ENCODE measurements at places on chromosomes 1 and 21.

DNA sequence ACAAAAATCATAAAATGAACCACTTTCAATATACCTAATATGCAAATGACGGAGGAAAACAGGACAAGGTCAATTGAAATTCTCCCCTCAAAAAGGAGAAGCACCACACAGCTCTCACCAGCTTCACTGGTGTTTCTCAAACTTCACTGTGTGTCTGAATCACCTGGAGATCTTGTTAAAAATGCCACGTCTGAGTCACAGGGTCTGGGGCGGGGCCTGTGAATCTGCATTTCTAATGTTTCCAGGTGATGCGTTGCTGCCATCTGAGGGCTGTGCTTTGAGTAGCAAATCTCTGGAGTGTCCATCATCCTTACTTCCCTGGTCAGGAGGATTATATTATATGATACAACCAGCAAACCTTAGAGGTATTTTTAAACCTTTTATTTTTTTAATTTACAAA lies 9.0 kb downstream of the CLDN19 start:
- DNase-seq = peak; percentile 61

DNA sequence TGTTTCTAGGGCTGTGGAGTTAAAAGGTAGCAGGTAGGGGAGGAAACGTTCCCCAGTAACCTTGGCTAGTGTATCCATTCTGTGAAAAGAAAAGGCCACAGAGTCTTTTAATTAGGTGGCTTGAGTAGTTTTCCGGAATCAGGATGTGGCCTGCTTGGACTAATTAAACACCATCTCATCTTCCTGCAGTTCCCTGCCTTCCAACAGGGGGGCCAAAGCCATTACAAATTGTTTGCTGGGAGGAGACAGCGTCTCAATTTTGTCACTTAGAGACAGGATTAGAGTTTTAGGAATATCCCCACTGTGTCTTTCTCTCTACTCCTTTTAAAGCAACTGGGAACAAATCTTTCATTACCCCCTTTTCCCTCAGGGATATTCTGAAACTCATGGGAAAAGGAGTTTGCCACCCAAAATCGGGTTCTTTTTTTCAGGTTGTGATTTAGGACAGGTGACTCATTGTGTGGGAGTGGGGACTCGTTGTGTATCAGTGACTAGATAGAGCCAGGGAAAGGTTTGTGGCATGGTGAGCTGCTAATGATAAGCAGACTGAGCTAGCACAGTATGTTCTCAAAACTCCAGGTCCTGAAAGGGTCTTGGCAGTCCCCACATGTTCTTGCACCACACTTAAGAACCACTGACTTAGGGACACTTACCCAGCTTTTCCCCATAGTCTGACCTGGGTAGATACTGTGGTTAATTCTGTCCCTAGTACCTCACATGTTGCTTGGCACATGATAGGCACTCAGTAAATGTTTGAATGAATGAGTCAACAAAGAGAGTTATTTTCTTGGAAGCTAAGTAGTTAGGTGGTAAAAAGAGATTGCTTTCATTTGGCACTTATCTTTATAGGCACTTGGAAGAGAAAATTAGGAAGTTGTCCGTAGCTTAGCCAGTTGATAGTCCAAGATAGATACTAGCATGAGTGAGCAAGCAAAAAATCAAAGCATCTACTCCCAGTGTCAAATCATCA lies 22.5 kb downstream of the INTS3 start:
- no peak for DNase-seq

DNA sequence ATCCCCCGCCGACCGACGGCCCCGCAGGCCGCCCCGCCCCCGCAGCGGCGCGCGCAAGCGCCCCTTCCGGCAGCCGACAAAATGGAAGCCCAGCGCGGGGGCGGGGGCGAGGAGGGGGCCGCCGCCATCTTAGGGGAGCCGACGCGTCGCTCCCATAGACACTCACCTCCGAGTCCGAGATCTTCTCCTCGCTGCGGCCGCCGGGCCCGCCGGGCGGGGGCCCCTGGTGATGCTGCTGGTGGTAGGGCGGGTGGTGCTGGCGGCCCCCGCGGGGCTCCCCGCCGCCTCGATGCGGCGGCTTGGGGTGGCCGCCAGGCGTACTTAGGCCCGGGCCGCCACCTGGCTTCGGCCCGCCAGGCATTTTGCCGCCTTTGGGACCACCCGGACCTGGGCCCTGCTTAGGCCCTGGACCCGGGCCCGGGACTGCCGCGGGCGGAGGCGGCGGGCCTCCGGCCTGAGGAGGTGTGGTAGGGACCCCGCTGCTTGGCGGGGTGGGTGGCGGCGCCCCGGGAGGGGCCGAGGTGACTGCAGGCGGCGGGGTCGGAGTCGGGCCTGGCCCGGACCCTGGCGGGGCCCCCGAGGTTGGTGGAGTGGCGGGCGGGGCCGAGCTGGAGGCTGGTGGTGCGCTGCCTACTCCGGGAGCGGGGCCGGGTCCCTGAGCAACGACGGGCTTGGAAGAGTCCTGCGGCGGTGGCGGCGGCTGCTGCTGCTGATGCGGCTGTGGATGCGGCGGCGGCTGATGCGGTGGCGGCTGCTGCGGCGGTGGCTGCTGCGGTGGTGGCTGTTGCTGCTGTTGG lies 691 bp downstream of the SFPQ start:
- DNase-seq = peak; percentile 84

DNA sequence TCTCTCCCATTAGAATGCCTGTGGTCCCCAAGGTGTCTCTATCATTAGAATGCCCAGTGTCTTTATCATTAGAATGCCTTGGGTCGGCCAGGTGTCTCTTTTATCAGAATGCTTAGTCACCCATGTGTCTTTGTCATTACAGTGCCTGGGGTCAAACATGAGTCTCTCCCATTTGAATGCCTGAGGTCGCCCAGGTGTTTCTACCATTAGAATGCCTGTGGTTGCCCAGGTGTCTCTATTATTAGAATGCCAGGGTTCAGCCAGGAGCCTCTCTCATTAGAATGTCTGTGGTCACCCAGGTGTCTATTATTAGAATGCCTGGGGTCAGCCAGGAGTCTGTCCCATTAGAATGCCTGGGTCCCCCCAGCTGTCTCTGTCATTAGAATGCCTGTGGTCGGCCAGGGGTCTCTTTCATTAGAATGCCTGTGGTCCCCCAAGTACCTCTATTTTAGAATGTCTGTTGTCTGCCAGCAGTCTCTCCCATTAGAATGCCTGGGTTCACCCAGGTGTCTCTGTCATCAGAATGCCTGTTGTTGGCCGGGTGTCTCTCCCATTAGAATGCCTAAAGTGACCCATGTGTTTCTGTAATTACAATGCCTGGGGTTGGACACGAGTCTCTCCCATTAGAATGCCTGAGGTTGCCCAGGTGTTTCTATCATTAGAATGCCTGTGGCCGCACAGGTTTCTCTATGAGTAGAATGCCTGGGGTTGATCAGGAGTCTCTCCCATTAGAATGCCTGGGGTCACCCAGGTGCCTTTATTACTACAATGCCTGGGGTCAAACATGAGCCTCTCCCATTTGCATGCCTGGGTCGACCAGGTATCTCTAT lies 57.1 kb downstream of the RNF187 start:
- DNase-seq = no peak

DNA sequence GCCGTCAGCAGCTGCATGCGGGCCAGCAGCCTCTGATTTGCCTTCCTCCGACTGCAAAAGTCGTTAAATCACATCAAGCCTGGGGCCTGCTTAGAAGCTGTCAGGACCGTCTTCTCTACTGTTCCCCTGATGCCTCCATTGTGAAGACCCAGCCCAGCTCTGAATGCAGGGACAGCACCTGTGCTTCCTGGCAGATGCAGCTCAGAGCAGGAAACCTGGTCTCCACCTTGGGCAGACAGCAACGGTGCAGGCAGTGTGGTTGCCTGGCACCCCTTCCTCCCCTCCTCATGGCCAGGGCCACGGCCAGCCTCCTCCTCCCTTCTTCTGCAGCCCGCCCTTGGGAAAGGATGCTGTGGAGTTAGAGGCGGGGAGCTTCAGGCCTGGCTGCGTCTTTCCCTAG lies 92.3 kb upstream of the COL6A1 start:
- DNase-seq = peak; percentile 30

DNA sequence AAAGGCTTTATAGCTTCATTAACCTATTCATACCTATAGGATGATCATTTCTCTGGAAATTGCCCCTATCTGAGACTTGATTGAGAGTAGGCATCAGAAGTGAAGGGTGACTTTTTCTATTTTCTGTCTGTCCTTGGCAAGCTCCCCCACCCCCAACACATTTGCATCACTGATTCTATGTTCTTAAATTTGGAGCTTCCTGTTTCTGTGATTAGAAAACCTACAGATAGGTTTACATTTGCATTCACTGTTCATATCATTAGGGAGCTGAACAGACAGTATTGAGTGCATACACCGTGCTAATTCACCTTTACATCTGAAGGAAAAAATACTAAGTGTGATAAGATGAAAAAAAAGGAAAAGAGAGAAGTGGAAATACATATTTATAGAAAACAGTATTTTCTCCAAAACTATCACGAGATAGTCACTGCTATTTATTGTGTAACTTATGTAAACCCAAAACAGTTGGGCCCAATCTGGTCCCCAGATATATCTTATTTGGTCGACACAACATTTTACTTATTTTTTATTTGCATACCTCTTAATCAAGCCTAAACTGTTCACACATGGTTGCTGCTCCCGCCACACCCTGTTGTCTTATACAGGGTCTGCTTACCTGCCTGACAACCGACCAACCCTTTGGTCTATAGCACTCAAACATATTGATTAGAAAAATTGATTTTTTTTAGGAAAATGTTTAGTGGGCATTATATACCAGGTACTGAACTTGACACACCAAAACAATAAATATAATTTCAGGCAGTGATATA lies 218.8 kb downstream of the NTNG1 start:
- DNase-seq = peak; percentile 13

GRCh38 chr21:18468790-18469189 lies 65.2 kb upstream of the TMPRSS15 start:
- DNase-seq = peak; percentile 78

GRCh38 chr1:112633628-112634027 lies 14.0 kb downstream of the CAPZA1 start:
- DNase-seq = no peak

DNA sequence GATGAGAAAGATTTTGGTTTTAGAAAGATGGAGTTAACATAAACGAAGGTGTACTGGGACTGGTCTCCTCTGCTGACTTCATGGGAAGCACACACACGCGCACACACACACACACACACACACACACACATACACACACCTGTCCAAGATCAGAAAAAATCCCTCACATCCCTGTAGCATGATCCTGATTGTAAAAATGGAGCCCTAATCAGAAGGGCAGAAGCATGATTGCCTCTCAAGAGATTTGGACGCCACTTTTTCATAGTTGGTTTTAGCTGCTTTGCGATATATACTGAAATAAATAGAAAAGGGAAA lies 56.5 kb upstream of the LGALS8 start:
- no peak for DNase-seq

DNA sequence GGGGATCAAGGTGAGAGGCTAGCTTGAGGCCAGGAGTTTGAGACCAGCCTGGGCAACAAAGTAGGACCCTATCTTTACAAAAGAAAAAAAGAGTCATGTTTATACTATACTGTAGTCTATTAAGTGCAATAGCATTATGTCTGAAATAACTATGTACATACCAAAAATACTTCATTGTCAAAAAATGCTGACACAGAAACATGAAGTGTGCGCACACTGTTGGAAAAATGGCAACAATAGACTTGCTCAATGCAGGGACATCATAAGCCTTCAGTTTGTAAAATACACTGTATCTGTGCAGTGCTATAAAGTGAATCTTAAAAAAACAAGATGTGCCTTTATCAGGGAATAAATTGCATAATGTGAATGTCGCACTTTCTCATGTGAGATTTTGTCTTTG lies 14.1 kb upstream of the NID1 start:
- no peak for DNase-seq

DNA sequence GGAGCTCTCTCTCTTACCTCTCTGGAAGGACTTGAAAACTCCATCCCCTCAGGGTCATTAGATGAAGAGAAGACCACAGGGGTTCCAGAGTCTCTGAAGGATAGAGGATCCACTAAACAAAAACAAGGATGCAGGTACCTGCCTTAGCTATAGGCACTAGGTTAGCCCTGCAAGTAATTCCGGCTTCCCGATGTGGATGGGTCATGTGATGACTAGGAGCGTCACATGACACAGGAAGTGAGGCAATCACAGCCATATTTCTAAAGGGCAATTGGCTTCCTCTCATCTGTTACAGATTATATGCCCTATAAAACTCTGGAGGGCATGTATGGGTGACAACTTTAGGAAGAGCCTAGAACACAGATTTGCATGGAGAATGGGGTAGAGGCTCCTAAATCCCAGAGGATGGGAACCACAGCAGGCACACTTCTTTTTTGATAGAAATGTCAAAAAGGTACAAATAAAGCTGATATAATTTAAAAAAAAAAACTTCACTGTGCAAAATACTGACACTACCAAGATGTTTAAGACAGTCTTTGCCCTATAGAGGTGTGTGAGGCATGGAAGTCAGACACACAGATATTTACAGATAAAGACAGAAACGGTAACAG lies 14.1 kb downstream of the ENTREP3 start:
- peak; percentile 91 for DNase-seq

DNA sequence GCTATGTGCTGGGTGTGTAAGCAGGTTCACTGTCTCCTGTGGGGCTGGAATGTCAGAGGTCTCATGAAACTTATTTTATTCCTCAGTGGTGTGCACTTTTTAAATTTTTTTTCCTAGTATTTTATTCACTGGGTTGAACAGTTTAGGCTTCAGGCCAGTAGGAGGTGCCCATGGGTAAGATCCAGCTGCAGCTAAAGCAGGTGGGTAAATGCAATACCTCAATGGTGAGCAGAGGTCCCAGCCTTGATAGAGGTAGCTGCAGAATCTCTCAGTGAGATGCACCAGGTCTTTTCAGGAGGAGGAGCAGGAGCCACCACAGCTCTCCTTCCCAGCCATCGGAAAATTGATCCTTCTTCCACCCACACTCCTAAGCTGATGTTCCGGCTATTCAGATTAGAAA lies 12.6 kb upstream of the OR6N2 start:
- no peak for DNase-seq

- DNase-seq = peak; percentile 67
Measured at GRCh38 chr1:92485381-92486250, 1.1 kb downstream of the GFI1 start.

GRCh38 chr1:48693180-48693579 lies 83.5 kb downstream of the BEND5 start:
- peak; percentile 56 for DNase-seq

GRCh38 chr1:117118137-117118536 lies 3.4 kb downstream of the TRIM45 start:
- DNase-seq = no peak

- no peak for DNase-seq
Measured at GRCh38 chr1:18929686-18930085, 26.8 kb downstream of the IFFO2 start.

DNA sequence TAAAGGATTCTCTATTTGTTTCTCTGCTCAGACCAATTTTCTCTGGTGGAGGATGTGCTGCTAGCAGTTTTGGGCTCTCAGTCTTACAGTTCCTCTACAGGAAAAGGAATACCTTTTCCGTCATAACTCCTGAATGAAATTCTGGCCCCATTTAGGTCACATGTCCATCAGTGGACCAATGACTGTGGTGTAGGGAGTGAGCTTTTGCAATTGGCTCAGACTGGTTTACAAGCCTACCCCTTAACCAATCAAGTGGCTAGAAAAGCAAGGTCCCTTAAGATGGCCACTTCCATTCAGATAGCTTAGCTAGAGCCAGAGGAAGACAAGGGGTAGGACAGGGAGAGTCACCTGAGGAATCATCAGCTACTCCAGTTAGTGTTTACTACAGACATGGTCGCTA lies 16.4 kb upstream of the ZNF281 start:
- no peak for DNase-seq
